Caki2 (cell line): ENCODE measurements at places on chromosomes 2 and 18.
A peak's percentile ranks its signal among the peaks of the same experiment; 100 is the strongest.

- DNase-seq, result no peak
Observed at GRCh38 chr2:160454070-160454797, 39.4 kb downstream of the RBMS1 start.

DNA sequence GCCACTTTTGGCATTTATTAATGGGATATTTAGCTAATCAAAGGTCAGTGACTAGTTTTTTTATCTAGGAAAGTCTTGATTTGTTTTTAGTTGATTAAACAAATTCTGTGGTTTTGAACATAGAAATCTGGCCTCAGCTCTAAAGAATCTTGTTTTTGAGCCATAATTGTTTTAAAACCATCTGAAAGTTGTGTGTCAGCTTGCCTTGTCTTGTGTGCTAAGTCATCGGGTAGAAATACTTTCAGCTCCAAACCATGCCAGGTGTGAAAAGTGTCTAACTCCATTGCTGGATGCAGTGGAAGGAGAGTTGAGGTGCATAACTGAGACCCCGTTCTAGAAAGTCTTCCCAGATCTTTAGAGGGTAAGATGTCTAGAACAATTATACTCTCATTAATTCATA is 22.7 kb downstream of the FARP2 start:
- DNase-seq, result no peak

DNA sequence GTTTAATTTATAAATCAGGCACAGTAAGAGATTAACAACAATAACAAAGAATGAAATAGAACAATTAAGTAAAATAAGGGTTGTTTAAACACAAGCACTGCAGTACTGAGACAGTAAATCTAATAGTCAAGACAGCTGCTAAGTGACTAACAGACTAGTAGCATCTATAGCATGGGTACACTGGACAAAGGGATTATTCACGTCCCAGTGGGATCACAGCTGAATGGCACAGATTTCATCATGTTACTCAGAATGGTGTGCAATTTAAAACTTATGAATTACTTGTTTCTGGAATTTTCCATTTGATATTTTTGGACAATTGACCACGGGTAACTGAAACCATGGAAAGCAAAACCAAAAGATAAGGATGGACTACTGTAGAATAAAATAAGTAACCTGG is 161.9 kb upstream of the DAPL1 start:
- no peak for DNase-seq

GRCh38 chr2:194730266-194730665 is 926.8 kb upstream of the SLC39A10 start:
- DNase-seq, result no peak

DNA sequence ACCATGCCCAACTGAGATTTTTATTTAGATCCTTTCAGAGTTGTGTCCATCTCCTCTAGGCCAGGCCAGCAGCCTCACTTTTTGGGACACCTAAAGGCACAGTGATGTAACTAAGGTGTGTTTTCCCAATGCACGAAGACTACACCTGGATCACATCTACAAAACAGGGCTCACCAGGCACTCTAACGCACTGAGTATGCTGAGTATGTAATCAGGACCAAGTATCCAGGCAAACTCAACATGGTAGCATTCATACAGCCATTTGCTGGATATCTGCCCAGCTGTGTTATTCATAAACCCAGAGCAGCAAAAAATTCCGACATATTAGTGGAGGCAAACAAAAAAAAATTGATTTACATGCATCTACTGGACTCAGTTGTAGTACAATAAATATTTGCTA is 33.8 kb downstream of the LPIN2 start:
- peak; percentile 18 for DNase-seq

GRCh38 chr18:58054041-58054781 is 10.2 kb downstream of the NEDD4L start:
- no peak for DNase-seq

DNA sequence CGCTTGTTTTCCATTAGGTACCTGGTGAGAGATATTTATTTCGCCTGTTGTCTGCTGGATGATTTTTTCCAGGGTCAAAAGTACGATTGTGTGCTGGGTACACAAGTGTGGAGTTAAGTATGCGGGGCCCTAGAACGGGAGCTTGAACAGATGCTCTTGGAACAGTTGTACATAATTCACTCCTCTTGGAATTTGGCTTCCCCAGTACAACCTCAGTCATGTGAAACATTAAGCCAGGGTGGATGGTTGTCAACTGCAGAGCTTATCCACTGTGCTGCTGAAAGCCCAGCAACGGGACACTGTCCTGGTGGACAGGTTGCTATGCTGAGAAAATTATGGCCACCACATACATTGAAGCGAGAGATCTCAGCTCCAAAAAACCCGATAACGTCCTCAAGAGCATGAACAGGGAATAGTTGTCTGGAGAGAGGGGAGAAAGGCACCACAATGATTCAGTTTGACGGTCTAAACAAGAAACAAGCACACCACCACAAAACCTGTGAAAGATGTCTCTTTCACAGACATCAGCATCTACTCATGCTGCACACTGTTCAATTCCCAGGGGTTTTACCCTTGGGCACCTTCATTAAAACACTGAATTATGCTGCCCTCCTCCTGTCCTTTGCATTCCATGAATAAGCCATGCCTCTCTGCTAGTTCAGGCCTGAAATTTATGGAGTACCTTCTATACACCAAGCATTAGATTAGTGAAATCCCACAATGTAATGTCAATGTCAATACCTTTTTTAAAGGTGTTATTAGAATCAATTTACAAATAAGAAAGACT is 176.8 kb upstream of the TRIB2 start:
- no peak for DNase-seq

GRCh38 chr2:215479121-215479520 is 43.3 kb upstream of the FN1 start:
- no peak for DNase-seq

GRCh38 chr2:37616677-37617005 is 54.8 kb downstream of the CDC42EP3 start:
- DNase-seq, result no peak

DNA sequence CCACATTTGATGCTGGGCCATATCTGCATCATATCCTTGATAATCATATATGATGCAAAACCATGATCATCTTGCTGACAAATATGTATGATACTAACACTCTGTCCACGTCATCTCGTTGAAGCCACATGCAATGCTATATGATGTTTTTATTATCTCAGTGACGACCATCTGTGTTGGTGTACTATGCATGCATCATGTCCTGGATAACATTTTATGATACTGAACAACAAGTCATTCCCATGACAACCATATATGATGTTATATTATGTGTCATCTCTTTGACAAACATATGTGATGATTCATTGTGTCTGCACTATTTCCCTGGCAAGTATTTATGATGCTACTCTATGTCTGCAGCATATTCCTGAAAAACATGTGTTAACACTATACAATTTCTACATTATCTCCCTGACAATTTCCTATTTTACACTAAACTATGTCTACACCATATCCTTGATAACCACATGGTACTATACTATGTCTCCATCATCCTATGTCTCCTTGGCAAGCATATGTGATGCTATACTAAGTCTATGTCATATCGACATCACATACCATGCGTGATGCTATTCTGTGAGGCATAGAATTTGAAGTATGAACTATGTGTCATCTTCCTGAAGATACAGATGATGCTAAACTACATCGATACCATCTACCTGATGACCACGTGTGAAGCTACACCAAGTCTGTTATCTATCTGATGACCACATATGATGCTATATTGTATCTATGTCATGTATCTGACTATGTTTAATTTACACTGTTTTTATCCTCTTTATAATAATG is 37.0 kb downstream of the DAW1 start:
- DNase-seq, result no peak

DNA sequence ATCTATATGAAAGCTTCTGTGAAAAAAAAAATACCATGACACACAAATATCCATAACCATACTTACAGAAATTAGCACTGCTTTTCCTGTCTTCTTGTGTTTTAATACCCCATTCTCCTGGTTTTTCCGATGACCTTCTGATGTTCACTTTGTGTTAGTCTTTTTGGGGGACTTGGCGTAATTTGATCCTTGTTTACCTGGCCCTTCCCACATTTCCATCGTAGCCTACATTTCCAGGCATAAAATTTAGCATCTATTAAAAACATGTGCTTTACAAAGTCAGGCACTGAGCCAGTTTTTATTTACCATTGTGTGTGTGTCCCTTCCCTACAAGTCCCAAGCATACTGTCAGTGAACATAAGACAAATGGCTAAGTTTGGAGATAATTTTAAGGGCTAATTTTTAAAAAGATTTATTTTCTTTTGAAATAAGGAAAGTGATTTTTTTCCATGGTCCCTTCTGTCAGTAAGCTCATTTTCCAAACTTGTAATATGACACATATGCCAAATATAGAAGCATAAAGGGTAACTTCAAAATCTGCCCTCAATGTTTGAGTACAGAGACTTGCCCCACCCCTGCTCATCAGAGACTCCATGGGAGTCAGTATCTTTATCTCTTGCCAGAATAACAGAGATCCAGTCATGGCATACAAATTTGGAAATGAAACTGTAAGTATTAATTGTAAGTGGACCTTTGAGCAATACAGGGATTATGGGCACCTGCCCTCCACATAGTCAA is 27.3 kb downstream of the SESTD1 start:
- DNase-seq, result no peak

GRCh38 chr2:160222546-160223283 is 22.6 kb upstream of the ITGB6 start:
- DNase-seq, result no peak

DNA sequence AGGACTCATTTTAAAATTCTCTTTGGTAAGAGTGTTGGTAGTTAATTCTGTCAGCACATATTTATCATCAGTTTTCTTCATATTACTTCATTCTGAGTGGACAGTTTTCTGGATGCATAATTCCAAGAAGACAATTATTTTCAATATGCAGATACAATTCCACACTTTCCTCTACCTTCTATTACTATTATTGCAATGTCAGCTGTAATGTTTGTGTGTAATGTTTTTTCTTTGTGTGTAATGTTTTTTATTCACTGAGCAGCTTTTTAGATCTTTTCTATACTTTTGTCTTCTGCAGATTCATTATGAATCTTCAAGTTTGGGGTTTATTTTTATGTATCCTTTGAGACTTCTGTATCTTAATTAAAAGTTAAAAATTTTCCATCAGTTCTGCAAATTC is 264.0 kb upstream of the VRK2 start:
- no peak for DNase-seq

GRCh38 chr18:9806905-9807304 is 78.9 kb upstream of the TXNDC2 start:
- no peak for DNase-seq

DNA sequence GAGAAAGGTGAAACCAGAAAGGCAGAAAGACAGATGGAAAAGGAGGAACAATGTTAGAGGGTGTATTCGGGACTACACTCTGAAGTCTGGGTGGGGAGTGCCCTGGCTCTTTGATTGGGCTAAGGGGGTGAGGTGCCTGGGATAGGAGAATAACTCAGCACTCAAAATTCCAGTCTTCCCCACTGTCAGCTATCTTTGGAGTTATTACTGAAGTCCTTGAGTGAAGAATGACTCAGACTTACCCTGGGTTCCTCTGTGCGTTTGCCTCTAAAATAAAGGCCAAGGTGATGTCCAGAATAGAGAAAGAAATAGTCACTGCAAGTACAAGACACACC is 151.8 kb upstream of the SERPINE2 start:
- DNase-seq, result no peak

DNA sequence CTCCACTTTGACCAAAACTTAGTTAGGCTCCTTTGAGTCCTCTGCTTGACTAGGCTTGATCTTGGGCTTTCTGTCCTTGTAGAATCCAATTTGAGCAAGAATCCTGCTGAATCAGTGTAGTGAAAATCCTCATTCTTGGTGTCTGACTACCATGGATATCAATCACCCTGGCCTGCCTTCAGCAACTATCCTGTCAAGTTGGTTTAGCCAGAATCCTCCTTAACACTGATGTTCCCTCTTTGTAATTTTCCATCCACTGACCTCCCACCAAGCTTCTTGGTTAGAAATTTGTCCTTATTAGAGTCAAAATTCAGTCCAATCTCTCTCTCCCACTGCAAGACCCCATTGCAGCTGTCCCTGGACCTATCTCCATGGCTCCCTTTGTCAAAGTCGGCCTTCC is 494 bp upstream of the RBM45 start:
- DNase-seq, result no peak

DNA sequence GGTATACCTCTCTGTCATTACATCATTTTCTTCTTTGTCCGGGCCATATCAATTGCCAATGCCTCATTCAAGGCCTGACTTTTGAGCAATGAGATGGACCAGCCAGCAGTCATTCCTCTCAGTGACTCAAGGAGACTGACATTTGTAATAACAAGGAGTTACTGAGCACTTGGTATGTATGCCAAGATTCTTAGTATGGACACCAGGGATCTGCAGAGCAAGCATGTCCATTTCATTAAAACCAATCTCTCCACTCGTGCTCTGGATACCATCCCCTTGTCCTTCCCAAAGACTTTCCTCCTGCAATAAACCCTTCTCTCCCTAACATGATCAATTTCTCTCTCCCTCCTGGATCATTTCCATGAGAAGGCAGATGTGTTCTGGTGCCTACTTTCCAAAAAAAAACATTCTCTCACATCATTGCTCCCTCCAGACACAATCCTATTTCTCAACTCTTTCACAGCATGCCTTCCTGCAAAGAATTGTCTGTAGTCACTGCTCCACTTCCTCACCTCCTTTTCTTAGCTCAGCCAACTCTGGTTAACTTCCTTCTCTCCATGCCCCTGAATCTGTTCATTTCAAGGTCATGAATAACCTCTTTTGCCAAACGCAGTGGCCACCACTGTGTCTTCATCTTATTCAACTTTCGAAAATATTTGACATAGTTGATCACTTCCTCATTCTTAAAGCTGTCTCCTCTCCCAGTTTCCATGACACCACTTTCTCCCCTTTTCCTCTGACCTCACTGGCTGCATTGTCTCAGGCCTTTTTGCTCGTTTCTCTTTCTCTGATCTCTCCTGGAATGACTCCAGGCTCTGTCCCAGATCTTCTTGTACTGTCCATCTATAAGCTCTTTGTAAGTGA is 102.8 kb upstream of the CYP1B1 start:
- DNase-seq, result peak; percentile 59

DNA sequence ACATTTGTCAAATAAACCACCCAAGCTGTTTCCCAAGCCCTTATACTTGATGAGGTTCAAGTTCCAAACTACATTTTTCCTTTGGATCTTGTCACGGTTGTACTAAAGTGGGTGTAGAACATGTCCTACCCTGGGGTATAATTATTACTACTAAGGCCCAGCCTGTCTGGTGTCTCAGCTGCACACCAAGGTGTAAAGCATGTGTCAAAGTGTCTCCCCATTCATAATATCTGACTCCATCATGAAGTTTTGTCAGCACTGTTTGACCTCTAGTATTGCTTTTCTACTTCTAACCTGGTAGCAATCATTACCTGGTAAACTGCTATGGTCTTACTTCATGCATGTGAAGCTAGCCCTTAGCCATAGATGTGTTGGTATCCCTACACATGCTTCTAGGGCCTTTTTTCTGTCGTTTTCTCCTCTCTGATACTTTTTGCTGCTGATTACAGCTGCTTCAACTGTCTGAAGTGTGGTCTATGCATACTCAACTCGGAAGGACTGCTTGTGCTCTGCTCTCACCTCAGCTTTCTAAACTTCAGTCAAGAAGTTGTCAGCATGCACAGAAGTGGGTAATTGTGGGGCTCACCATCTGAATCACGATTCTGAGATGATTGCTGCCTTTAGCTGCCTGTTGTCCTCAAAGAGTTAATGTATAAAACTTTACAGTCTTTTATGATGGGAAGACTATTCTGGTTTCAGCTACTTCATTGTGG is 445.7 kb upstream of the TRIB2 start:
- no peak for DNase-seq

- DNase-seq, result no peak
Observed at GRCh38 chr2:237045449-237045848, 40.2 kb upstream of the COPS8 start.

- DNase-seq, result no peak
Observed at GRCh38 chr2:98800330-98801064, 69.6 kb upstream of the MGAT4A start.

- DNase-seq, result no peak
Observed at GRCh38 chr18:33959609-33960008, 265.1 kb downstream of the NOL4 start.
